Dermis lymphatic vessel endothelial cell (primary cell): ENCODE measurements at places on chromosomes 12 and 14. TPM values are rescaled to one million over a fixed set of nuclear protein-coding genes. Genes with fewer than 3 reads are reported as not detected.

MYH6 gene
- not detected in 2 replicates for total RNA-seq

ART4 gene
- total RNA-seq = 54.1 and 80.9 TPM in 2 replicates

DNAJC22 gene
- total RNA-seq = 0.22 and 0.52 TPM in 2 replicates

ERBB3 gene
- 0.17 and 0.33 TPM in 2 replicates for total RNA-seq

LRTM2 gene
- not detected in 2 replicates for total RNA-seq

TAS2R8 gene
- 0.09 and 0.11 TPM in 2 replicates for total RNA-seq

ITGB7 gene
- under 0.01 and 0.09 TPM in 2 replicates for total RNA-seq

GPR68 gene
- 0.22 and 0.34 TPM in 2 replicates for total RNA-seq

MAP1LC3B2 gene
- 0.43 TPM in 2 replicates for total RNA-seq

DLGAP5 gene
- total RNA-seq = 5.1 and 7.6 TPM in 2 replicates

LYZ gene
- not detected in 2 replicates for total RNA-seq

CMAS gene
- total RNA-seq = 21.8 and 22.6 TPM in 2 replicates

STAC3 gene
- 0.11 and 0.34 TPM in 2 replicates for total RNA-seq

DAO gene
- total RNA-seq = not detected in 2 replicates

DIO3 gene
- total RNA-seq = not detected in 2 replicates

AICDA gene
- total RNA-seq = not detected in 2 replicates

ANO2 gene
- 29.1 and 86.6 TPM in 2 replicates for total RNA-seq

ITPK1 gene
- total RNA-seq = 11.6 and 11.9 TPM in 2 replicates

ANO4 gene
- total RNA-seq = 1.4 and 1.5 TPM in 2 replicates

E2F7 gene
- total RNA-seq = 2.4 and 3.1 TPM in 2 replicates

KRT79 gene
- not detected in 2 replicates for total RNA-seq

LUM gene
- not detected in 2 replicates for total RNA-seq

GYS2 gene
- not detected in 2 replicates for total RNA-seq

FZD10 gene
- total RNA-seq = 1.8 and 18.5 TPM in 2 replicates

CATSPERB gene
- 0.52 and 0.76 TPM in 2 replicates for total RNA-seq

STYX gene
- 23.0 and 23.8 TPM in 2 replicates for total RNA-seq

SYT1 gene
- total RNA-seq = 5.2 and 8.2 TPM in 2 replicates

CEP290 gene
- total RNA-seq = 4.4 and 6.9 TPM in 2 replicates
